ENCODE measurements at places on chromosomes 13 and 19.
A peak's percentile ranks its signal among the peaks of the same experiment; 100 is the strongest.

GRCh38 chr13:60000081-60000480 lies 163.6 kb downstream of the DIAPH3 start:
- no peak for DNase-seq

DNA sequence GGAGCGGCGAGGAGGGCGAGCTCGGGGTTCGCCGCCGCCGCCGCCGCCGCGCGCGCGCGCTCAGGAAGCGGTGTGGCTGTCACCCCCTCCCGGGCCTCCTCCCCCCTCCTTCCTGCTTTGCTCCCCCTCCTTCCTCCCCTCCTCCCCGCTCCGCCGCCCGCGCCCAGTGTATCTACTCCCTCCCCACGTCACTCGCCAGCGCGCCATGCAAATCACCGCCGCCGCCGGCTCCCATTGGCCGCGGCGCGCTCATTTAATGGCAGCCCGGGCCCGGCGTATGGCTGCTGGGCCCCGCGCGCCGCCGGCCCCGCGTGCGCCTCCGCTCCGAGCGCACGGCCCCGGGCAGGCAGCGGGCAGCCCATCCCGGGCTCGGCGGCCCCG lies 335 bp upstream of the SOX1 start:
- DNase-seq = peak; percentile 31

DNA sequence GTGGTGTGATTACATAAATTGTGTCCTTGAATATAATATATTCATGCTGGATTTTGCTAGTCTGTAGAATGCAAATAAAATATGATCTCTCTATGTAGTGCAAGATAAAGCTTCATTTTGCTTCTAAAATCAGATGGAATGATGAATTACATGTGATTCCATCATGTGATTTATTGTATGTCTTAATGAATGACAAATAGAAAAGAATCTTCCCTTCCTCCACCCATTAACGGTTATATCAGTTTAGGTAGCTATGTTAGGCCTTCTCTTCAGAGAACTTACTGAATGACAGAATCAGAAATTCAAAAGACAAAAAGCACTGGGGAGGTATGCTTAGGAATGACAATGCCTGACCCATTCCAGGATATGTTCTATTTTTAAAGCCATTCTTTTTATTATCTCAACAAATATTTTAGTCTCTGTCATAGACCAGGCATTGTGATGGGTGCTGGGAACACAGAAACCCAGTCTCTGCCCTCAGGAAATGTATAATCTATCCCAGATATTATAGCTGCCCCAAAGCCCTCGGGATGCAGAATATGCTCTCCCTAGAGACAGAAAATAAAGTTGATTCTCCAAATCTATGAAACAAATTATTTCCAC lies 90.6 kb downstream of the TEX26 start:
- no peak for DNase-seq

GRCh38 chr19:54460230-54461005 lies 3.2 kb downstream of the LENG9 start:
- no peak for DNase-seq

DNA sequence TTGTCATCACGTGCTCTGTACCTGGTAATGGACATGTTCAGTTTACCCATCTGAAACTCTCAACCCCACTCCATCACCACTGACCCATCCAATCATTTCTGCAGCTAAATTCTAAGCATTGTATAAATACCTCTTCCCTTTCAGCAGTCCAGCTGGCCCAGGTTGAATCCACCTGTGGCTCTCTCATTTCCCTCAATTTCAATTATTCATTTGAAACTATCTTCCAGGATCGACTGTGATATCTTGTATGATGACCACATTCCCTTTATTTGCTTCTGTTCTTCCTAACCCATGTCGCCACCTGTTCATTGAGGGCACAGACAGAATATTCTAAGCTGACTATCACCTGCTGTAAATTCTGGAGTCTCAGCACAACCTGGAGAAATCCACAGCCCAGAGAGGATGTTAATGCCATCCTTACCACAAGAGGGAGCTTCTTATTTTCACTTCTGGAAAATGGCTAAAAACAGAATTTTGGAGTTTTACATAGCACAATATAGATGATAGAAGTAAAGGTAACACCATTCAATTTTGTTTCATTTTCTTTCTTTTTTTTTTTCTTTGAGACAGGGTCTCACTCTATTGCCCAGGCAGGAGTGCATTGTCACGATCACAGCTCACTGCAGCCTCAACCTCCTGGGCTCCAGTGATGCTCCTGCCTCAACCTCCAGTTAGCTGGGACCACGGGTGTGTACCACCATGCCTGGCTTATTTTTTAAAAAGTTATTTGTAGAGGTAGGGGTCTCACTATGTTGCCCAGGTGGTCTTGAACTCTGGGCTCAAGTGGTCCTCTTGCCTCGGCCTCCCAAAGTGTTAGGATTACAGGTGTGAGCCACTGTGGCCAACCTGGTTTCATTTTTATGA lies 38.6 kb downstream of the ZNF823 start:
- DNase-seq = no peak

All from stimulated activated CD4-positive, alpha-beta T cell treated with anti-CD3 and anti-CD28 coated beads, Interleukin-12 subunit alpha, Interleukin-12 subunit beta, amount 100 ng/mL, for 48 hours (primary cell).